MCF 10A (cell line): ENCODE measurements at places on chromosomes 1 and 21. TPM values are rescaled to one million over a fixed set of nuclear protein-coding genes. Genes with fewer than 3 reads are reported as not detected.

DNA sequence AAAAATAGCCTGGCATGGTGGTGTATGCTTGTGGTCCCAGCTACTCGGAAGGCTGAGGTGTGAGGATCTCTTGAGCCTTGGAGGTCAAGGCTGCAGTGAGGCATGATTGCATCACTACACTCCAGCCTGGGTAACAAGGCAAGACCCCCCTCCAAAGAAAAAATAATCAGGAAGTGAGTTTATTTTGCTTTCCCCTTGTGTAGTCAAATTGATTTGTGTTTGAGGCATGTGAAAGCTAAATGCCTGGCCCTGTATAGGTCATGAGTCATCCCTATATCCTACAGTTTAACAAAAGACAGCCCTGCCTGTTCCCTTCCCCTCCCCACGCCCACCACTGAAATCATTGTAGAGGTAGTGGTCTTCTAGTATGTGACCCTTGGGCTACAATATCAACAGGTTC lies 241.4 kb upstream of the JUN start:
- no peak for DNase-seq

GUCA2A gene
- total RNA-seq = not detected in 2 replicates

CRABP2 gene
- total RNA-seq = 0.98 and 1.9 TPM in 2 replicates

- no peak for DNase-seq
These were observed 155.5 kb downstream of the CLIC6 start for GRCh38 chr21:34824314-34824713.

GRCh38 chr1:8987881-8988617 lies 38.2 kb downstream of the SLC2A7 start:
- peak; percentile 59 for DNase-seq

DNA sequence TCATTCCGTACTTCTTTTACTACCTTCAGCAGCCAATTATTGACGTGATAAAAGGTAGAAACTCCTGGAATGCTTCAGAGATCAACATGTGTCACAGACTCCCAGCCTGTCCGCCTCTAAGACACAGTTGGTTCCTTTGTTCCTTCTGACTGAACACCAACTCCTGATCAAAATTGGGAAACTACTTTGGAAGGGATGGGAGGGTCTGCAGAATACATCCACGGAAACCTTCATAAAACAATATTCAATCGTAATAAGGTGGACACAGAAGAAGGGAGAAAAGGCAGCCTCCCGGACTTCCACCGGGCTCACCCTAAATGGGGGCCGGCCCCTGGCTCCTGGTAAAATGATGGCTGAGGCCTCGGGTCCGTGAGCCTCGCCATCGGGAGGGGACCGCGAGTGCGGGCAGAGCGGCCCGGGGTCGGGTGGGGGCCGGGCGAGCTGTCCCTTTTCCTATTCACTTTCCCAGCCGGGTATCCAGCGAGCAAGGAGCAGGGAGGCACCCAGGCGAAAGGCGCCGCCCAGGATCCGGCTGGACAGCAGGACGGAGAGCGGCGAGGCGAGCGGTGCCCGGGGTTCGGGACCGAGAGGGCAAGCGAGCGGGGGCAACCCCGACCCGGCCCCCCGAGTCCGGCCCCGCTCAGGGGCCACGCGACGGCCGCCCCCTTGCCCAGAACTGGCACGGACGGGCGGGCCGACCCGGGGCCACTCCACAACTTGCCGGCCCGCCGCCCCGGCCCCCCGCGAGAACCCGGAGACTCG lies 805 bp downstream of the NRIP1 start:
- DNase-seq = peak; percentile 47

LORICRIN gene
- total RNA-seq = not detected in 2 replicates

- peak; percentile 66 for DNase-seq
These were observed 6.9 kb downstream of the PINK1 start for GRCh38 chr1:20640183-20640597.

DNA sequence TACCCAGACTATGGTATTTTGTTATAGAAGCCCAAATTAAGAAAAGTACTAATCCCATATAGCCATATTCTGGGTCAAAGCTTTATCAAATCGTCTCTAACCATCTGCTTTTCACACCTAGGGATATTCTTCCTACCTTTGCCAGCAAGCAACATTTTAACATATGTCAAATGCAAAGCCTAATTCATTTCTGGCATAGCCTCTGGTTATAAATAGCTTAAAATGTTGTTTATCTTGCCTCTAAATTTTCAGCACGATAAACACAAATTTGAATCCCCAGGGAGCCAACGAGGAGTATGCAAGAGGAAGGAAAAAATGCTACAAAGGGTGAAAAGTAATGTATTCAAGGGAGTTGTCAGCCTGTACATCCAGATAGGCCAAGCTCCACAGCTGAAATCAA lies 357.2 kb downstream of the KCNH1 start:
- DNase-seq = no peak

- no peak for DNase-seq
These were observed 310.0 kb upstream of the C1orf174 start for GRCh38 chr1:4210043-4210442.

BRDT gene
- total RNA-seq = not detected in 2 replicates

- DNase-seq = no peak
These were observed 11.1 kb downstream of the TNFSF18 start for GRCh38 chr1:173039626-173040025.

SLC19A1 gene
- total RNA-seq = 16.0 and 25.4 TPM in 2 replicates

- no peak for DNase-seq
These were observed 62.8 kb downstream of the SLX9 start for GRCh38 chr21:45002381-45003204.

OR6N1 gene
- total RNA-seq = not detected in 2 replicates

AKNAD1 gene
- 6.1 and 7.2 TPM in 2 replicates for total RNA-seq

APOBEC4 gene
- total RNA-seq = not detected in 2 replicates

MROH7 gene
- total RNA-seq = 0.34 TPM in 1 of 2 replicates, not detected in the other

- no peak for DNase-seq
These were observed 17.4 kb downstream of the PTTG1IP start for GRCh38 chr21:44856131-44856530.

DNA sequence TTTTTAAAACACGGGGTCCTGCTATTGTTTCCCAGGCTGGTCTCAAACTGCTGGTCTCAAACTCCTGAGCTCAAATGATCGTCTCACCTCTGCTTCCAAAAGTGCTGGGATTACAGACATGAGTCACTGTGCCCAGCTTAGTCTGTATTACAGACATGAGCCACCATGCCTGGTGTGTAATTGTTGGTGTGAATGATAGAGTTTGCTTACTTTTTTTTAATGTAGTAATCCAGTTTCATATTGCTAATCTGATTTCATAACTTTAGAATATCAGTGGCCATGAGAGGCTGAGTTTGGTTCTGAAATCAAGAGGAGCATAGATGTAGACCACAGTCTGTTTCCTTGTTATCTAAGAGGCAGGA lies 3.4 kb downstream of the EPB41 start:
- DNase-seq = no peak

DNA sequence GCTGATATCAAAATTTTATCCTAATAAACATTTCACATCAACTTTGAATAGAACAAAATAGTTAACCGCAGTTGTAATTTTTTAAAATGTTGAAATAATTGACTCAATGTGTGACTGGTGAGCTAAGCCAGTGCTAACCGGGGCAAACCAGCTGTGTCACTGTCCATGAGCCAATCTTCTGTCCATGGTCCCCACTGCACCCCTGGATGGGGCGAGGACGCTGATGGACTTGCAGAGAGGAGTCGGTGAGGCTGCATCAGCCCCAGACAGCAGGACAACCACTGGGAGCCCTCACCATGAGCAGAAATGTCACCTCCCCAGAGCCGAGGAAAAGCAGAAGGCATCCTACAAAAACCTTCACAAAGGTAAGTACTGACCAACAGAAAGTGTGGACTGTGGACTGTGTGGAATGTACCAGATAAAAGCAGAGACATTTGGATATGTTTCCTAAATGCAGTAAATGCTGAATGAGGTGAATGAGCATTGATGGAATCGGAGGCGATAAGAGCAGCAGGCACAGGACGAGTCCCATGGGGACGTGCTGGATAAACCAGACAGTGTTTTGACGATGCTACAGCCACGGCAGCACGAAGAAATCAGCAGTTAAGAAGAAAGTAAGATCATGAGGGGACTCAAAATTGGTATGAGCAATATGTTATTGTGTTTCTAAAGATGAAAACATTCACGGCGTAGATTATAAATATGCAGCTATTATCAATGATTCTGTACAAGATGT lies 115.0 kb upstream of the BACE2 start:
- DNase-seq = no peak

GRCh38 chr21:41580758-41581554 lies 73.0 kb upstream of the TMPRSS2 start:
- DNase-seq = peak; percentile 34

- DNase-seq = no peak
These were observed 120.7 kb downstream of the LMX1A start for GRCh38 chr1:165235777-165236291.

DNA sequence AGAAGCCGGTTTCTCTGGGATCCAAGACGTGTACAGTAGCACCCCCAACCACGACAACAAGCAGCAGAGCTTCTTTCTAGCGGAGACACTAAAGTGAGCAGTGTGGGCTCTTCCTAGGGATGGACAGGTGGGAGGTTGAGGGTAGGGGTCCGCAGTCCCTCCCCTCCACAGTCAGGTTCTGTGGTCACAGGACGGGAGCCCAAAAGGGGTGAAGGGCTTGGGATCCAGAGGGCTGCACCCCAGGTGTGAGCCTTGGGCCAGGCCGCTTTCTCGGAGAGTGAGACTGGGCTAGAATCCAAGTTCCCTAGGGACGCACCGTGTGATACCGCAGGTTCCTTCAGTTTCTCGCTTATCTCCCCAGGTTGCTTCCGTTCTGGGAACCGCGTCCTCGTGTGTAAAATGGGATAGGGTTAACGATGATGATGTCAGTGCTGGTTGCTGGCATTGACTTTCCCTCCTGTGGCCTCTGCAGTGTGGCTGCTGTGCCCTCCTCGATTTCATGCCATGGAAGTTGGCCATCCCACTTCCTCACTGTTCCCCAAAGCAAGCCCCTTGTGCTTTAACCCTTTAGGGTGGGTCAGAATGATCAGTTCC lies 17.3 kb upstream of the SELENON start:
- no peak for DNase-seq

LYSMD1 gene
- 14.4 and 22.3 TPM in 2 replicates for total RNA-seq

DNA sequence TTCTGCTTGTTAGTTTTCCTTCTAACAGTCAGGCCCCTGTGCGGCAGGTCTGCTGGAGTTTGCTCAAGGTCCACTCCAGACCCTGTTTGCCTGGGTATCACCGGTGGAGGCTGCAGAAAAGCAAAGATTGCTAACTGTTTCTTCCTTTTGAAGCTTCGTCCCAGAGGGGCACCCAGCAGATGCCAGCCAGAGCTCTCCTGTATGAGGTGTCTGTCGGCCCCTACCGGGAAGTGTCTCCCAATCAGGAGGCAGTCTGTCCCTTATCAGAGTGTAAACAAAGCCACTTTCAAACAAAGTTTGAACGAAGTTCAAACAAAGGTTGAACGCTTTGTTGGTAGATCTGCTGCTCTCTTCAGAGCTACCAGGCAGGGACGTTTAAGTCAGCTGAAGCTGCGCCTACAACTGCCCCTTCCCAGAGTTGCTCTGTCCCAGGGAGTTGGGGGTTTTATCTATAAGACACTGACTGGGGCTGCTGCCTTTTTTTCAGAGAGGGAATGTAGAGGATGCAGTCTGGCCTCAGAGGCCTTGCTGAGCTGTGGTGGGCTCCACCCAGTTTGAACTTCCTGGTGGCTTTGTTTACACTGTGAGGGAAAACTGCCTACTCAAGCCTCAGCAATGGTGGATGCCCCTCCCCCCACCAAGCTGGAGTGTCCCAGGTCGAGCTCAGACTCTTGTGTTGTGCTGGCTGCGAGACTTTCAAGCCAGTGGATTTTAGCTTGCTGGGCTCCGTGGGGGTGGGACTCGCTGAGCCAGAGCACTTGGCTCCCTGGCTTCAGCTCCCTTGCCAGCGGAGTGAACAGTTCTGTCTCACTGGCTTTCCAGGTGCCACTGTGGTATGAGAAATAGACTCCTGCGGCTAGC lies 401.8 kb downstream of the SRGAP2C start:
- DNase-seq = no peak

GRCh38 chr1:156372876-156373275 lies 3.9 kb downstream of the RHBG start:
- no peak for DNase-seq

DNA sequence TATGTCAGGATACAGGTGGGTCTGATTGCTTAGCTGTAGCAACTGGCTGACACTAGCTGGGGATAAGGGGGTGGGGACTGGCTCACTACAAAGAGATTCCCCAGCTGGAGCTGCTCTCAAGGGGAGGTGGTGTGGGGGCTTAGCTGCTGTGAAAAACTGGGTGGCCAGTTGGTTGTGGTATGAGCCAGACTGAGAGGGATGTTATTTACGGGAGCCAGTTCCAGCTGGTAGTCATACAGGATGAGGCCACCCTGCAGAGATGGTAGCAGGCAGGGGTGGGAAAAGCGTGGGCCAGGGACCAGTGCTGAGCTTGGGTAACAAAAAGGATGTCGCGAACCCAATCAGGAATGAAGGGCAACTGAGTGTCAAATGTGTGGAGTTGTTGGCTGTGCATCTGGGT lies 204.0 kb upstream of the C21orf91 start:
- no peak for DNase-seq

- DNase-seq = no peak
These were observed 214.4 kb downstream of the NRIP1 start for GRCh38 chr21:14850394-14850793.

- DNase-seq = peak; percentile 71
These were observed 65.7 kb downstream of the DISP1 start for GRCh38 chr1:222880587-222880986.

- no peak for DNase-seq
These were observed 2.9 kb downstream of the MRPL55 start for GRCh38 chr1:228105996-228106799.

- peak; percentile 48 for DNase-seq
These were observed 38.0 kb upstream of the RGS5 start for GRCh38 chr1:163240705-163241104.

HNRNPCL2 gene
- not detected in 2 replicates for total RNA-seq

VANGL2 gene
- 0.26 and 0.27 TPM in 2 replicates for total RNA-seq

TRIM63 gene
- total RNA-seq = not detected in 2 replicates

GRCh38 chr1:214494706-214495105 lies 56.7 kb downstream of the PTPN14 start:
- peak; percentile 52 for DNase-seq

GRCh38 chr1:197842646-197843045 lies 59.8 kb upstream of the C1orf53 start:
- no peak for DNase-seq

- peak; percentile 73 for DNase-seq
These were observed 90.2 kb upstream of the TSPAN2 start for GRCh38 chr1:115179397-115180079.

- no peak for DNase-seq
These were observed 26.3 kb upstream of the CAMK1G start for GRCh38 chr1:209557221-209557620.
